Activated T-cell treated with anti-CD3 and anti-CD28 coated beads, Interleukin-2, amount 50 U/mL, for 4 hours (primary cell): ENCODE measurements at places on chromosomes 13 and 19.
A peak's percentile ranks its signal among the peaks of the same experiment; 100 is the strongest.

DNA sequence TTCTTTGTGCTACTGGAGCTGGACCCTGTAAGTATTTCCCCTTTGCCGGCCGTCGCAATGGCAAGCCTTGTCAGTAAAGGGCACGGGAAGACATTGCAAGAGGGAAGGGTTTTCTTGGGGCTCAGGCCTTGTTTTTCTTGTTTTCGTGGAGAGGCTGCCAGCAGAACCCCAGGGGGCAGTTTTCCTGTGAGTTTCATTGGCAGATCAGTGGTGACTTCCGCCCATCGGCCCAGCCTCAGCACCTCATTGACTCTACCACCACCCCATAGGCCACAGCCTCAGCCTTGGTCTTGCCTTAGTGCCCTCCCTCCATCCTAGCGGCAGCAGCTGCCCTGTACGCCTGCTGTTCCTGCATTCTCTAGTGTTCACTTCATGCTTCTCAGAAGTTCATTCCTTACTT is 61.5 kb downstream of the GJA3 start:
- no peak for DNase-seq

- DNase-seq = no peak
Measured at GRCh38 chr19:46159418-46160232, 11.6 kb downstream of the IGFL2 start.

DNA sequence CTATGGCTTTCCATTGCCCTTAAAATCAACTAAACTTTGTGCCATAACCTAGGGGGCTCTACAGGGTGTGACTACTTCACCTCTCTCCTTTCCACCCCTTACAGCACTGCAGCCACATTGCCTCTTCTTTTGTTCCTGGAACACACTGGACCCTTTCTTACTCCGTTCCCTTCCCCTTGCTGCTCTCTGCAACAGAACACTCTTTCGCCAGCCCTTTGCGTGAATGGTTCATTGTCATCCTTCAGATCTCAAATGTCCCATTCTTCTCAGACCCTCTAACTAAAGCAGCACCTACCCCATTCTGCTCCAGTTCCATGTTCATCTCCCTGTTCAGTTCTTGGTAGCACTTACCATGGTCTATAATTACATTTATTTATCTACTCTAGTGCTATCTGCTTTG is 208.3 kb downstream of the OXGR1 start:
- DNase-seq = no peak

GRCh38 chr19:41796362-41796761 is at the start of gene CEACAM3:
Gene CEACAM3, plus strand, starts transcription at chr19:41796587. Its CDS starts 91 bp downstream, at chr19:41796678.
- no peak for DNase-seq

- DNase-seq = no peak
Measured at GRCh38 chr19:57233207-57233606, 2.4 kb downstream of the AURKC start.

GRCh38 chr19:3979289-3979673 is 6.0 kb downstream of the EEF2 start:
- DNase-seq = no peak

- peak; percentile 80 for DNase-seq
Measured at GRCh38 chr19:45882652-45883585, 3.0 kb downstream of the IRF2BP1 start.

- no peak for DNase-seq
Measured at GRCh38 chr19:36482876-36483275, 6.5 kb downstream of the ZNF566 start.

GRCh38 chr19:56252699-56253422 is 19.7 kb upstream of the EDDM13 start:
- DNase-seq = peak; percentile 64

- DNase-seq = no peak
Measured at GRCh38 chr19:54731191-54731590, 6.9 kb downstream of the KIR3DL3 start.

DNA sequence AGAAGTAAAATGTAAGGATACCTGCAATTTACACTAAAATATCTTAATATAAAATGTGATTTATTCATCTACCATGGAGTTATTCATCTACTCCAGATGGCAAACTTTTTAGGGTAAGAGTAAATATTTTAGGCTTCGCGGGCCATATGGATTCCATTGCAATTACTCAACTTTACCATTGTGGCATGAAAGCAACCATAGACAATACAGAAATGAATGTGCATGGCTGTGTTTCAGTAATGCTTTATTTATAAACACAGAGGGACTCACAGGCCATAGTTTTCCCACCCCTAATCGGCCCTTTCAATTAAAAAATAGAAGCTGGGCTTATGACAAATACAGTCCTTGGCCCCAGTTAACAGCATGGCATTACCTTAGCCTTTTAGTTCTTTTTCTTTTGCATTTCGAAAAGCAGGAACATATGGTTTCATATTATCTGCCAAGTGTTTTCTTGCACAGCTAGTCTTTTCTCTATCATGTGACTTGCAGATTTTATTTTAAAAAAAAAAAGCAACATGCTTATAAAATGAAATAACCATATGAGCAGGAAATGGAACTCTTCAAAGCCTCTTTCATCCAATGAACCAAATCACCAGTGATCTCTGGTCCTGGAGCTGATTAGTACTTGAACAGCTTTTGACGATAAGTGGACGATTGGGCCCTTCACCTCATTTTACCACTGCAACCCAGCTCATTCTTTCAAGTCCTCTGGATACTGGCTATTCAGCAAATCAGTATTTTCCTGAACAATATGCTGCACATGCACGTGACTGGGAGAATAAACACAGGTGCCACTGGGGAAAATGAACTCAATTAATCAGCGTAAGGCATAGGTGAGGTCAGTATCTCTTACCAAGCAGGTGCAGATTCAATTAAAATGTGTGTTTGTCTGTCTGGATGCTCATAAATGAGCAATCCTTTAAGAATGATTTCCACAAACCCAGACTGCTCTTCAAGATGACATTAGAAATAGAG is 63.9 kb downstream of the LHFPL6 start:
- no peak for DNase-seq

DNA sequence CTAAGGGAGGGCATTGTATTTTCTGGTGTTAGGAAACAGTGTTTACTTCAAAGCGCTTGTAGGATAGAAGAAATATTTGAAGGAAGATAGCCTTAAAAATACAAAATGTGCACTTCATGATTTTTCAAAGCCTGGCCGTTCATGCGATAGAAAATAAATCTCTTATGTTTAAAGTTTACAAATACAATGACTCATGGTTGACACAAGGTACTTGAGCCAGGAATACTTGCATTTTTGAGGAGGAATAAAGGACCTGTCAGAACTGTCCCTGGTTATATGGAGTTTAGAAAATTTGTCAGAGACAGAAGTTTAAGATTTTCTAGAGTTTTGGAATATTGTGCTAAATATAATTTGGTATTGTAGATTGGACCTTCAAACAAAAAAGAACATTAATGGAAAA is 1223.2 kb upstream of the SLC10A2 start:
- no peak for DNase-seq

GRCh38 chr19:15595069-15595468 is 19.9 kb upstream of the CYP4F8 start:
- DNase-seq = no peak

- DNase-seq = no peak
Measured at GRCh38 chr19:2266183-2266993, 10.2 kb upstream of the JSRP1 start.

- no peak for DNase-seq
Measured at GRCh38 chr13:80036845-80037504, 304.0 kb downstream of the SPRY2 start.

DNA sequence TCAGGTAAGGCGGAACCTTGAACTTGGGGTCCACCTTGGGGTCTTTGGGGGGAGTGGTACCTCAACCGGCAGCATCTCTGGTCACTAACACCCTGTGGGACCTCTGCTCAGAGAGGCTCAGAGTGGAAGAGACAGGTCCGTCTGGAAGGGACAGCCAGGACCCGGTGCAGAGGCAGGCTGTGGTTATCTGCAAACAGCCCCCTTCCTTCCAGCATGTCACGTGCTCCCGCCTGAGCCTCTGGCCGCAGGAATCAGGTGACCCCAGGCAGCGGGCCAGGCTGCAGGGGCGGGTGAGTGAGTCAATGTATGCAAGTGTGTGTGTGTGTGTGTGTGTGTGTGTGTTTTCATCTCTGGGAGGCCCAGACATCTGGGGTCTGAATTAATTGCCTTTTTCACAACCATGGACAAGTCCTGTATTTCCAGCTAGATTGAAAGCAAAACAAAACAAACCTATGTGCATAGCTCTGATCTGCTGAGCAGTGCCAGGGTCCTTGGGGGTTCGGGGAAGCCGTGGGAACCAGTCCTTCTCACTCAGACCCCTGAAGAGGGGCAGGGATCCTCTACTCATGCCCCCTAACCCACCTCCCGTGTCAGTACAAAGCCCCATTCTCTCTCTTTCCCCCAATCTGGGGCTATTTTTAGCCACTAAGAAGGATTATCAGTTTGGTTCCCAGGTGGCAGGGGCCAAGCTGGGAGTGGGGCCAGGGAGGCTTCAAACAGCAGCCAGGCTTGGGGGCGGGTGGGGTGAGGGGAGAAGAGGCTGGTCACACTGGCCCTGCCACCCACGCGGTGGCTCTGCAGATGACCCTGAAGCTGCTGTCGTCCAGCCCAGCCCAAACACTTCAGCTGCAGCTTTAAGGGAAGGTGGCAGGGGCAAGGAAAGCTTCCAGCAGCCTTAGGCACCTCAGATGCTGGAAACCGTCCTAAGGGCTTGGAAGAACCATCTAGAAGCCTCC is 31.4 kb downstream of the CERS4 start:
- peak; percentile 21 for DNase-seq

DNA sequence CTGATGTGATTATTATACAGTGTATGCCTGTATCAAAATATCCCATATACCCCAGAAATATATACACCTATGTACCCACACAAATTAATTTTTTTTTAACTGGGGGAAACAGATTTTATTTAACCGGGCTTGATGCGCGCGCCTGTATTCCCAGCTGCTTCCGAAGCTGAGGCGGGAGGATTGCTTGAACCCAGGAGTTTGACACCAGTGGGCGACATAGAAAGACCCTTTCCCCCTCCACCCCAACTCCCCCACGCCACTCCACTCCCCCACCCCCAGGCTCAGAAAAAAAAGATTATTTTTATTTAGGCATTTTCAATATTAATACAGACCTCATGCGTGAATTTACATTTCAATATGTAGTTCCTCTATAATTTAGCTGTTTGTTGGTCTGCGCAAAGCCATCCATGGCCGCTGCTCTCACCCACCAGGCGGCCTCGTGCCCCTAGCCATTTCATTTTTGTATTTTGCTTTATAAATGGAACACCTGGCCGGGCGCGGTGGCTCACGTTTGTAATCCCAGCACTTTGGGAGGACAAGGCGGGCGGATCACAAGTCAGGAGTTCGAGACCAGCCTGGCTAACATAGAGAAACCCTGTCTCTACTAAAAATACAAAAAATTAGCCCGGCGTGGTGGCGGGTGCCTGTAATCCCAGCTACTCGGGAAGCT is 836 bp upstream of the VPS36 start:
- no peak for DNase-seq

DNA sequence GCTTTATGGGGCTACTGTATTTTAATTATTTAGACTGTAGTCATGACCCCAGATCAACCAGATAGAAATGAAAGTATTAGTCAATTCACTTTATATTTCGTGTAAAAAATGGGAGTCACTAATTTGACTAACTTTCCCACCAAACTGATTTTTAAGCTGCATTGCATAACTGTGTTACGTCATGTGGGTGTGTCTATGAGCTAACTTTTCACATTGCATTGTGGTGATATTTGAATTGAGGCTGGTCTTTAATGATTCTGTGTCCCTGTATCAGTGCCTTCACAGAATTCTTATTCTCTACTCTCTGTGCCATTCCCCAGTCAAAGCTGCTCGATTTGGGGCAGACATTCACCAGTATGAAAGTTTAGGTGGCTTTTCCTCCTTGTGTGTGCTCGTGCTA is 172.7 kb upstream of the MAB21L1 start:
- DNase-seq = no peak

DNA sequence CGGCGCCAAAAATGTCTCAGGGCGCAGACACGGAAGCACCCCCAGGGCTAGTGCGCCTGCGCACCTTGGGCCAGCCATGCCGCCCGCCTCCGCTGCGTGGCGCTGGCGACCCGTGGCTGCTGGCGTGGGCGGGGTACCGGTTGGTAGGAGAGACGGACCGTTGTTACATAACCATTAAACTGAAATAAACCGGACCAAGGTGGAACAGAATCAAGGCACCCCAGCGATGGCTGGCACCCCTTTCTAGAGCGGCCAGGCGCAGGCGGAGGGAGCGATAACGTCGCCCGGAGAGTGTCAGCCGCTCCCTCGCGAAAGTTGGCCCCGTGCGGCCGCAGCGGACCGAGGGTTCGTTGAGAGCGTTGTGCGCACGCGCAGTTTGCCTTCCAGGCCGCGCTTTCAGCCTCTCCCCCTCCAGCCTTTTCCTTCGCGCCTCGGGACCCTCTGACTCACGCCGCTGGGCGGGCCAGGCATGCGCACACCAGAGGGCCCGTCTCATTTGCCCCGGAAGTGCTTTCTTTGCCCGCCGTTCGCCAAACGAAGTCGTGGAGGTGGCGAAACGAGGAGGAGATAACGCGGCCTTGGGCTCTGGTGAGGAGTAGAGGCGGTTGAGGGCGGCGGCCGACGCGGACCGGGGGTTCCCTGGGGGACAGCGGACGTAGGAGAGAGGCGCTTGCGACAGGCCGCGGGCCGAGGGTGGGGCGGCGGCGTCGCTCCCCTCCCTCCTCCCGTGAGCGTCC is at the start of the genes PLEKHJ1 and SF3A2:
Gene PLEKHJ1, minus strand, starts transcription at position 16 of the 737 bp plus-strand sequence. CDS start 81 bp downstream, outside the sequence.
Gene SF3A2, plus strand, starts transcription at position 511 of the 737 bp plus-strand sequence. CDS start 6,595 bp downstream, outside the sequence.
- DNase-seq = peak; percentile 99

GRCh38 chr19:22332924-22333323 is 46.7 kb downstream of the ZNF729 start:
- DNase-seq = no peak

- DNase-seq = no peak
Measured at GRCh38 chr13:84255226-84255797, 373.0 kb upstream of the SLITRK1 start.

DNA sequence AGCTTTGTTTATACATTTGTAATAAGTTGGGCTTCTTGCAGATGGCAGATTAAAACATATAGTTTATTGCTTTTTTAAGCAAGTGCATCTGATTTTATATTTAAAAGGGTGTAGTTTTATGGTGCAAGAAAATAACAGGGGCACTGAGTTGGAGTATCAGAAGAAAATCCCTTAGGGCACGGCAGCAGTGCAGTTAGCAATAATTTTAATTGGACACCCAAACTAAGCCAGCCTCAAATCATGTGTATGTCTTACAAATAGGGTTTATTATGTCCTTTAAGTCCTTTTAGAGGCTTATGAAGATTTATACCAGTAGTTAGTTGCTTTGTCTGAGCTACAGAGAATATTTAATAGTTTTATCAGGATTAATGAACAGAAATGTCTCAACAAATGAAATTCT is 57.5 kb downstream of the GPC6 start:
- no peak for DNase-seq

GRCh38 chr13:49071341-49071937 is 95.7 kb downstream of the FNDC3A start:
- DNase-seq = no peak

- no peak for DNase-seq
Measured at GRCh38 chr13:47426126-47426849, 529.4 kb upstream of the HTR2A start.

DNA sequence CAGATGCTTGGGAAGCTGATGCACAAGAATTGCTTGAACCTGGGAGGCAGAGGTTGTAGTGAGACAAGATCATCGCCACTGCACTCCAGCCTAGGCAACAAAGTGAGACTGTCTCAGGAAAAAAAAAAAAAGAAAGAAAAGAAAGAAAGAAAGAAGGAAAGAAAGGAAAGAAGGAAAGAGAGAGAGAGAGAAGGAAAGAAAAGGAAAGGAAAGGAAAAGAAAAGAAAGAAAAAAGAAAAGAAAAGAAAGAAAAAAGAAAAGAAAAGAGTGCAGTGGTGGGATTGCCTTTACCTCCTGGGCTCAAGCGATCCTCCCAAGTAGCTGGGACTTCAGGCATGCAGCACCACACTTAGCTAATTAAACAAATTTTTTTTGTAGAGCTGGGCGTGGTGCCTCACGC is 12.9 kb downstream of the OLFM2 start:
- no peak for DNase-seq

- DNase-seq = no peak
Measured at GRCh38 chr13:92894447-92894846, 332.2 kb upstream of the GPC6 start.
